ENCODE measurements at places on chromosomes 1 and 21.

- DNase-seq: no peak
These were observed 481.2 kb upstream of the NR5A2 start for GRCh38 chr1:199546323-199546722.

GRCh38 chr1:22828484-22829308, 118.1 kb downstream of the EPHB2 start:
- peak; percentile 57 for DNase-seq

DNA sequence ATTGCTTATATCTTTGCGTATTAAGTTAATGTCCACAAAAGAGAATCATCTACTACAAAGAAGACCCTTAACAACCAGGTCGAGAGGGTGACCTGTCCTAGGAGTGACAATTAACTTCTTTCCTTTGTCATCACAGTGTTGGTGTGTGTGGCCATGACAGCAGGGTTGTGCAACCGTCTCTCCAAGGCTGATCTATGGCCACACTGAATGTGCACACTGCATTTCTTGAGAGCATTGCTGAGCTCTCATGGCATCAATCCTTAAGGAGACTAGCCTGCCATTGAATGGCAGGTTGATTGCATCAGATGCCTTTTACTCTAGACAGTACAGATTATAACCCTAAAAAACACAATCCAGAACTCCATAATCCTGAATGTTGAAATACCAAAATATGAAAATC, 86.5 kb upstream of the OLFM3 start:
- DNase-seq: no peak

GRCh38 chr1:179205284-179205683, 24.2 kb downstream of the ABL2 start:
- no peak for DNase-seq

GRCh38 chr1:58363585-58363984, 182.9 kb downstream of the OMA1 start:
- DNase-seq: no peak

GRCh38 chr1:77757603-77758002, 2.0 kb downstream of the USP33 start:
- DNase-seq: no peak

GRCh38 chr1:199529324-199529723, 498.2 kb upstream of the NR5A2 start:
- no peak for DNase-seq

DNA sequence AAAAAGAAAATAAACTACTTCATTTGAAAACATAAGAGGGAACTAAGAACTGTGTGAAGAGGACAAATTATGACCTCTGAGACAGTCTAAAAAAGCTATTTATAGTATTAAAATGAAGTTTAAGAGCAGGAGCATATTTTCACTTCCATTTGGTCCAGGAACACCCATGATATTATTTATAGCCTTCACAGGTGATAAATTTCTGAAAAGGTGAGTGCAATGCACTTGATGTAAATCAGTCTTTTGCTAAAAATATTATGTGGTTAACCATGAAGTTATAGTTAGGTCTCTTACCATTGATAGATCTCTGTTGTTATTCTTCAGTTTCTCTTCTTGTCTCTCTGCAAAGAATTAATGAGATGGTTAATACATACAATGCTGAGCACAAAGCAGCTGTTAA, 14.7 kb downstream of the TMCO1 start:
- no peak for DNase-seq

GRCh38 chr1:66137235-66137634, 344.5 kb downstream of the PDE4B start:
- DNase-seq: no peak

GRCh38 chr21:28455253-28455600, 537.5 kb downstream of the LTN1 start:
- no peak for DNase-seq

- DNase-seq: no peak
These were observed 61.6 kb upstream of the SPAG17 start for GRCh38 chr1:118246646-118247045.

GRCh38 chr1:230069796-230070195, 2.8 kb downstream of the GALNT2 start:
- no peak for DNase-seq

DNA sequence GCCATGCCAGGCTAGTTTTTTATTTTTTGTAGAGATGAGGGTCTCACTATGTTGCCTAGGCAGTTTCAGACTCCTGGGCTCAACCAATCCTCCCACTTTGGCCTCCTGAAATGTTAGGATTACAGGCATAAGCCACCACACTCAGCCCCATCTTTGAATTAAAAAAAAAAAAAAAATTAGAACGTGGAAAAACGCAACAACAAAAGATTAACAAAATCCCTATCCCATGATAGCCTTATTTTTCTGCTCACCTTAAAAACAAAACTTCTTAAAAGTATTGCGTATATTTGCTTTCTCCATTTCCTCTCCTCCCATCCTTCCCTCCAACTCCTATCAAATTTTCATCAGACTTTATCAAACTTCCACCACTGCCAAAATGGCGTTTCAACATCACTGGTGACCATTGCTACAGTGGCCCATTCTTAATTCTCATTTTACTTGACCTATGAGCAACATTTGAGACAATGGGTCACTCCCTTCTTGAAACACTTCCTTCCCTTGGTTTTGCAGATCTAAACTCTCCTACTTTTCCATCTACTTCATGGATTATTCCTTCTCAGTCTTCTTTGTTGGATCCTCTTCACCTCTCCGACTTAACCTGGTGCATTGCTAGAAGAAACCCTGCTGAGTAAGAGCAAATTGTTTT, 579 bp upstream of the ZNF684 start:
- no peak for DNase-seq

GRCh38 chr1:37156646-37157045, 122.3 kb upstream of the GRIK3 start:
- DNase-seq: no peak

DNA sequence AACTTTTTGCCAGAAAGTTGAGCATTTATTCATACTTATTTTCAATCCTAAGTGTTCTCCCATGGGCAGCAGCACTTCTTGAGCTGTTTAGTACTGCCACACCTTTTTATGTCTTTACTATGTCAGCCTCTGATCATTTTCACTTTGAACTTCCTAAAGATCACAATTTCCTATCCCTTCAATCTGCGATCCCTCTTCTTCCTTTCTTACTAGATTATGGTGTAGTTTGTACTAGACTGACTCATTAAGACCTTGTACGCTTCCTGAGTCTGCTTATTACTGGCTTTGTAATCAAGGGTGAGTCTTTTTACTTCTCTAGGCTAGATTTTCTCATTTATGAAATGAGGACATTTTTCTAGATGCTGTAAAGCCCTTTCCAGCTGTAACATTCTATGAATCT, 55.1 kb downstream of the LRIG2 start:
- no peak for DNase-seq

DNA sequence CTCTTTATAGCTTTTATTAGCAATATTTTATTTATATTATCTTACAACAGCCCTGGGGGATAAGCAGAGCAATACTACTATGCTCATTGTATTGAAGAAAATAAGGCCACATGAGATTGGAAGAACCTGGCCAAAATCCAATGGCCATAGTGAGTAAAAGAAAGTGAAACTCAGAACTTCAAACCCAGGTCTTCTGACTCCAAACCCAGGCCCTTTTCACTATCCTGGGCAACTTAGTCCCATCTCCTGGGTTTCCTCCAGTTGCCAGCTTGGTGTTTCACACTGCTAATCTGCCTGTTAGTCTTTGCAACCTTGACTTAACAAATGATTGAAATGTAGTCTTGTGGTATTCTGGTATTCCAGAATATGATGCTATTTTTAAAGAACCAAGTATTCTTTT, 22.4 kb upstream of the EXO1 start:
- DNase-seq: no peak

GRCh38 chr1:151171190-151171589, 4.6 kb downstream of the TMOD4 start:
- no peak for DNase-seq

DNA sequence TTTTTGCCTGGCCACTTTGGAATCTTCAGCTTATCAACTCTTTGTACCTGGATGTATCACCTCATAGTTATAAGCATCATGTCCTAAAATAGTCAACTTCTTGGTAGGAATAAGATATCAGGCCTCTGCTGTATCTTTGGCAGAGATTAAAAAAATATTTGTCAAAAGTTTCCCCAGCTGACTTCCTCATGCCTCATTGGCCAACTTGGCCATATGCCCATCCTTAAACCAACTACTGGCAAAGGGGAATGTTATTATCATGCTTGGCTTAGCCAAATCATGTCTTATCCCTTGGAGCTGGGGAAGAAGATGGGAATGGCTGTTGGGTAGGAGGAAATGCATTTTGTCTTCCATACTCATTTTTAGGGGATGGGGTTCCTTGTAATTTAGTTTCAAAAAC, 23.4 kb downstream of the NFASC start:
- DNase-seq: no peak

GRCh38 chr1:1033731-1034438, 14.0 kb downstream of the AGRN start:
- no peak for DNase-seq

- no peak for DNase-seq
These were observed 43.1 kb downstream of the TP53BP2 start for GRCh38 chr1:223802602-223803001.

DNA sequence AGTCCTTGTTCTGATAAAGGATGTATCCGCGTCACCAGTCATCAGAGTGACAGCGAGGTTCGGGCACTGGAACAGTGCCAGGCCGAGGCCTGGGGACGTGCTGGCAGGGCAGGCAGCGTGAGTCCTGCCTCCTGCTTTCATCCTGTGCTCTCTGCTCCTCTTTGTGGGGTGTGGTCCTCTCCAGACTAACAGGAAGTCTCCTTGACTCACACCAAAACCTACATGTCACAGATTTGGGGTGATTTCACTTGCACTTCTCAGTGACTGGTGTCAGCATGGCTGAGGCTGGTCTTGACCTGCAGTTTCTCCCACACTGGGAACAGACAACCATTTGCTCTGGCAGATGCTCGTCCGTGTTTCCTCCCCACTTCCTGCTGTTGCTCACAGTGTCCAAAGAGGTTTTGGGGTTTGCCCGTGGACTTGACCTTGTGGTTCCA, 8.8 kb upstream of the NLRP3 start:
- no peak for DNase-seq

- DNase-seq: no peak
These were observed 18.9 kb upstream of the FAM131C start for GRCh38 chr1:16092097-16092922.

- no peak for DNase-seq
These were observed 17.3 kb downstream of the SLC6A9 start for GRCh38 chr1:44013949-44014348.

GRCh38 chr1:156625436-156626078, 6.3 kb downstream of the HAPLN2 start:
- peak; percentile 62 for DNase-seq

- DNase-seq: no peak
These were observed 290.4 kb downstream of the GRIK1 start for GRCh38 chr21:29649406-29649814.

DNA sequence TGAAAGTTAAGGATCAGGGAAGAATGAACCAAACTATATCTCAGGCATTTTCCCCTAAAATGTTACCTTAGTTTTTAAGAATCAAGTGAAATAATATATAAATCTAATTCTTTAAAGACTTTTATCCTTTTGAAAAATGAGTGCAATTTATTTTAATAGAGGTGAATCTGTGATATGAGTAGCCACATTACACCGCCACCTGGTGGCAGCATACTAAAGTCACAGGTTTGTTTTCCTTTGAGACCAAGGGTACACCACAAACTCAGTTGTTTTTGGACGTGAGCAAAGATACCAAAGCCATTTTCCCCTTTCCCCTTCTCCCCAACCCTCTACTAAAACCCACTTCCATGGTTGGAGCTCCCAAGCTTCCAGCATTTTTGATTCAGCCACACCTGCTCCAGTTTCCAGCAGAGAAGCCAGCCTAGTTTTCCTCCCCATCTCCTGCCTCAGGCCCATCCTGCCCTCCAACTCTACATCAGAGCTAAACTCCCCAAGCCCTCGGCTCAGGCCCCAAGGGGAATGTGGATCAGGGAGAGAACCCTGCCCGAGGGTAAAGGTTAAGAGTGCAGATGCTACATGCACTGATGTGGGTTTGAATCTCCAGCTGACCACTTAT, 22.9 kb upstream of the LDLRAP1 start:
- DNase-seq: peak; percentile 61

DNA sequence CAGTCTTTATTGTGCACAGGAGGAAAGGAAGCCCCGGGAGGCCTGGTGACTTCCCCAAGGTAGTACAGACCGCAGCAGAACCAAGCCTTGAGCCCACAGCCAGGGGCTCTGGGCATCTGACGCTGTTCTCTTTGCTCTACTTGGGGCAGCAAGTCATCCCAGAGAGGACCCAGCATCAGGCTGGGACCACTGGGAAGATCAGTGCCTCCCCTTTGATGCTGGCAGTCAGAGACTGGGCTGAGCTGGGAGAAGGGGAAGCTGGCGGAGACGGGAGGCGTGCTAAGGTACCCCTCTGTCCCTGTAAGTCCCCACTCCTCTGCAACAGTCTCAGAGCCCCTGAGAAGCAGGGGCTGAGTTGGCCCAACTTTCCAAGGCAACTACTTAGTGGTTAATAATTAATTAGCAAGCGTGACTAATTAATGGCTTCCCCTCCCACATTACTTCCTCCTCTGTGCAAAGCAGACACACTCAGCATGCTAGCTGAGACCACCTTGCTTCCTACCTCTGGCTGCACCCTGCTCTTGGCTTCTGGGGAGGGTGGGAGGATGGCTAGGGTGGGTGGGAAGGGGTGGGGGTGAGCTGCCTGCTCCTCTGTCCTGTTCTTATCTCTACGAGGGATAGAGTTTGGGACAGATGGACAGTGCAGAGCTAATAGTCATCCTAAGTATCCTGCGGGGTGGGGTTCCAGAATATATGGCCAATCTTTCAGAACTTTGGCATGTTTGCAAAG, 1.3 kb downstream of the INAVA start:
- DNase-seq: no peak

GRCh38 chr1:40789661-40790430, 6.3 kb downstream of the KCNQ4 start:
- DNase-seq: no peak

DNA sequence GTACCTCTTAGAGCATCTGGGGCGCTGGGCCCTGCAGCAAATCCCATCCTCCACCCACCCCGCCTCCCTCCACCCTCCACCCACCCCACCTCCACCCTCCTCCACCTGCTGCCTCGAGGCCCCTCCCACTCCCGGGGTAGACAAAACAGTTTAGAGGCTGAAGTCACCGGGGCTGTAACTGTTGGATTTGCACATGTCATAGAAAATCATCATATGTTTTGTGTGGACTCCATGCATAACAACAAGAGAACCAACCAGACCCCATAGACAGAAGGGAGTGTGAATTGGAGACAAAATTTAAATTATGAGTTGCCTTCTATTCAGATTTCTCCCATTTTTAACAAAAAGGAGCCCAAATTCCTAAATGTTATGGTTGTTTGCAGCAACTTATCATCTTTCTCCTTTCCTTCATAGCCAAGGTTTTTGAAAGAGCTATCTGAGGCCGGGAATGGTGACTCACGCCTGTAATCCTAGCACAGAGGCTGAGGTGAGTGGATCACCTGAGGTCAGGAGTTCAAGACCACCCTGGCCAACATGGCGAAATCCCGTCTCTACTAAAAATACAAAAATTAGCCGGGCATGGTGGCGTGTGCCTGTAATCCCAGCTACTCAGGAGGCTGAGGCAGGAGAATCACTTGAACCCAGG, 28.2 kb upstream of the LGALS8 start:
- DNase-seq: no peak
